ENCODE measurements at places on chromosomes 1 and 21. TPM values are rescaled to one million over a fixed set of nuclear protein-coding genes. Genes with fewer than 3 reads are reported as not detected.

Gene LCE2A
- total RNA-seq = not detected

Gene AIRE
- 0.27 TPM for total RNA-seq

- DNase-seq = no peak
Observed at GRCh38 chr21:45724345-45724961, 80.9 kb downstream of the PCBP3 start.

Gene FCAMR
- not detected for total RNA-seq

DNA sequence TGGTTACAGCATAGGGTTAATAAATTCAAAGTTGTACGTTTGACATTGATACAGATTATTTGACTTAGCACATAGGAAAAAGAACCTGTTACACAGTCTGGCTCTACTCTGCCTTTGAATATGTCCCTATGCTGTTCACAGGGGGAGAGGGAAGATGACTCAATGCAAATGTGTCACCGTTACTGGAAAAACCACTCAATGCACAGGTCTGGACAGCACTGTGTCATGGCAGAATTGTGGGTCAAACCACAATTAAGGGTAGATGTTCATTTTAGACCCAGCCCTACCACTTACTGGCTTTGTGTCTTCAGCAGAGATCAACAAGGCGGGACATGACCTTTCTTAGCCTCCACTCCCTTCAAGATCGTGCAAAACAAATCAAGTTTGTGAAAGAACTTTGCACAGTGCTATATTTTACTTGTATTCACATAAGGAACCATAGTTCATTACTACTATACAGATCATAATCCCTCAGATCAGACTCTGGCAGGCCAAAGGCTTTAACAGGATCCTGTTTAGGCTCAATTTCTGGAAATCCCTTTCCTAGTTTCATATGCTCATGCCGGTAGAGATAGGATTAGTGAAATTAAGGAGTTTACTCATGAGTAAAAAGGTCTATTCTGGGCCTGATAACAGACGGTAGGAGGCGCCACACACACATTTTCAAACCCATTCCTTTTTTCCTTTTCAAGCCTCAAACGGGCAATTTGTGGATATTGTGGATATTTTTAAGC is 22.1 kb downstream of the EIF2D start:
- no peak for DNase-seq

GRCh38 chr1:36097693-36098585 is 9.2 kb downstream of the ADPRS start:
- no peak for DNase-seq

Gene GJB5
- not detected for total RNA-seq

- no peak for DNase-seq
Observed at GRCh38 chr1:227318853-227319607, 738 bp upstream of the CDC42BPA start.

Gene CNTN2
- under 0.01 TPM for total RNA-seq

Gene CRABP2
- 0.27 TPM for total RNA-seq
